ENCODE measurements at places on chromosomes 6 and 20. TPM values are rescaled to one million over a fixed set of nuclear protein-coding genes. Genes with fewer than 3 reads are reported as not detected.

ACTL10 gene
- not detected for total RNA-seq

PIM1 gene
- total RNA-seq = 20.7 TPM

- peak; percentile 25 for DNase-seq
Measured at GRCh38 chr6:128657181-128657580, 136.8 kb upstream of the PTPRK start.

ANKEF1 gene
- total RNA-seq = 4.2 TPM

DNA sequence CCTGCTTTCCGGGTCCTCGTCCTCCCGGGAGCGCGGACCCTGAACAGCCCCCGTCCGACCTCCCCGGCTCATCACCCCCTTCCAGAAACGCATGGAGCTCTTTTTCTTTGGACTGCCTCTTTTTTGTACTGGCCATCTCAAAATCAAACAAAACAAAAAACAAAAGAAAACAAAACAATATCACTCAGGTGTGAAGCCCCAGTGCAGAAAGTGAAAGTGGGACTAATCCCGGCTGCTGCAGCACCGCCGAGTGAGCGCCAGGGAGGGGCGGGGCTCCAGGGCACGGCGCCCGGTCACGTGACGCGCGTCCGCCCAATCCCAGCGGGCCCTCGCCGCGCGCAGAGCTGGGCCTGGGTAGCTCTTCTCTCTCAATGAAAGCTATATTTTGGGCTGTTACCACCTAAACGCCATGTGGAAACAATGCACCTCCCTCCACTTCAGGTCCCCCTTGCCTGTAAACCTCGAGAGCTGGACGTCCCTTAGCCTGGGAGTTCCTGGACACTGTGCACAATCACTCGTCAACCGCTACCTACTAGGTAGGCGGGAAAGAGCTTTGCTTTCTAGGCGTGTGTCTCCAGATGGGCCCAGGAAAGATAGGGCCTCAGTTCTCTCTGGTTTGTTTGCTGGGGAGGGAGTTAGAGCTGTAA is 93.7 kb upstream of the PRDM1 start:
- peak; percentile 58 for DNase-seq

- DNase-seq = no peak
Measured at GRCh38 chr20:54497931-54498718, 22.7 kb downstream of the DOK5 start.

GRCh38 chr6:112806163-112806865 is 459.2 kb downstream of the RFPL4B start:
- no peak for DNase-seq

DNA sequence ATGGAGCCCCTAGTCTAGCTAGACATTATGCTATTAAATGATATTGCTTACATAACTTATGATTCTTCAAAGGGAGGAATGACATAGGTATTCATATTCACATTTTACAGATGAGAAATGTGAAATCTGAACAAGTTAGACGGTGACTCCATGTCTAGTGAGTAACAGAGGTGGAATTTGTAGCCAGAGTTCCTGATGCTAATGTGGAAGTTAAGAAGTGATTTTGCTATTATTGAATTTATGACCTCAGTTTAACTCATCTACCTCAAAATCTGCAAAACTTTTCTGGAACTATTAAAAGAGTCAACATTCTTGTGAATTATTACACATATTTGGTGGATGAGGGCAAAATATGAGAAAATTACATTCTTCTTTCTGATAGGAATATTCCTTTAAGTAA is 347.6 kb upstream of the MMS22L start:
- DNase-seq = peak; percentile 3

All from A172 (cell line).